NCI-H1436 (cell line): ENCODE measurements at places on chromosomes 4 and X.

DNA sequence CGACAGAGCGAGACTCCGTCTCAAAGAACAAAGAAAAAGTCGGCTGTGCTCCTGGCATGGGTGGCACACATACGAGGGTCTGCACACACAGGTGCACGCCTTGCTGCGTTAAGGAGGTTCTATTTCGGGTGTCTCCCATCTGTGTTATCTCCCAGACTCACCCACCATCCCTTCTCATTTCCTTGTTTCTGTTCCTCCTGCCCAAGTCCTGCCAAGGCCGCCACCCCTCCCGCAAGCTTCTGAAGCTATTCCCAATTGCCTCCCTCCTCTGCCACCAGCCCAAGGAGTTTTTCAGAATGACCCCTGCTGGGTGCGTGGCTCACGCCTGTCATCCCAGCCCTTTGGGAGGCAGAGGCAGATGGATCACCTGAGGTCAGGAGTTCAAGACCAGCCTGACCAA is 6.0 kb upstream of the IL3RA start:
- no peak for DNase-seq

DNA sequence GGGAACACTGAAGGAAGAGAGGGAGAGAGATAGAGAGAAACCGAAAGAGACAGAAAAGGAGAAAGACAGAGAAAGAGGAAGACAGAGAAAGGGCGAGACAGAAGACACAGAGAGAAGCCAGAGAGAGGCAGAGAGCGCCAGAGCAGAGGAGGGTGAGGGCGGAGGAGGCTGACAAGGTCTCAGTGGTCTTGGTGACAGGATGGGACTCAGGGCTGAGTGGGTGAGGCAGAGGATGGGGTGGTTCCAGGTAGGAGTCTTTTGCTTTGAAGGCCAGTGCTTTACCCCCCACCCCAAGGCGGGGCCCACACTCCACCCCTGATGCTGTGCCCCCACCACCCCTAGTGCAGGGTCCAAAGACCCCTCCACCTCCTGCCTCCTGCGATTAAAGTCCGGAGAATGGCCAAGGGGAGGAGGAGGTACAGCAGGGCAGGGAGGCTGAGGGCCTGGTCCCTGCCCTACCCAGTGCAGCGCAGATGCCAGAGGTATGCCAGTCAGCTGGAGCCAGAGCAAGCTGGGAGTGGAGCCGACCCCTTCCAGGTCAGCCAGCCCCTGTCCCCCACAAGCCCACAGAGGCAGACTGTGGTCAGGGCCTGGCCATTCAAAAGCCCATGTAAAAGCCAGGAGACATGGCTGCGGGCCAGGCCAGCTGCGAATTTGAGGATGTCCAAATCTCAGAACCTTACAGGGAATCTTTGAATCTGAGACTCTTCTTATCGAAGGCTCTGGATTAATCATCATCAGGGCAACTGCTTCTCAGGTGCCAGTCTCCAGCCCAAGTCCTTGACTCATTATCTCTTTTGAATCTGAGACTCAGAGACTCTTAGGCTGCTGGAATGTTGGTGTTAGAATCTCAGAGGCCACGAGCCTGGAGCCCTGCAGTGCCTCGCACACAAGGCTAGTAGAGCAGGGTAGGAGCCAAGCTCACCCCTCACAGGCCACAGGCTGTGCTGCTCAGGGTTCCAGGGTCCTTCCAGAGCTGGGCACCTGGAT is 758 bp downstream of the IQSEC2 start:
- DNase-seq: no peak

GRCh38 chr4:30605616-30606190 is 114.5 kb upstream of the PCDH7 start:
- no peak for DNase-seq

DNA sequence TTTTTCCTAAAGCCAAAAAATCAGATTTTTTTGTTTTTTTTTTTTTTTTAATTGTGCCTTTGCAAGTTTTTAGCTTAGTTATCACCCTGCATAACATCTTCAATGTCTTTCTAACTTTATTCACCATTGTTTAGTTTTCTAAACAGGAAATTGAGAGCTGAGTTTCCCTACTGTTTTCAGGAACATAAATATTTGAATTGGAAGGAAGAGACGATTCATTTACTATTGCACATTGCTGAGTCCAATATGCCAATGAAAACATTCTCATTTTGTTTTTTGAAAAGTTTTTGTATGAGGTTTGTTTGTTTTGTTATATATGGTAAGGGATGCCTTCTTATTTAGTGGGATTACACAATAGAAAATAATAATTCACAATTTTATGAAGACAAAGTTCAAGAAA is 148.4 kb downstream of the ANKRD50 start:
- DNase-seq: no peak

DNA sequence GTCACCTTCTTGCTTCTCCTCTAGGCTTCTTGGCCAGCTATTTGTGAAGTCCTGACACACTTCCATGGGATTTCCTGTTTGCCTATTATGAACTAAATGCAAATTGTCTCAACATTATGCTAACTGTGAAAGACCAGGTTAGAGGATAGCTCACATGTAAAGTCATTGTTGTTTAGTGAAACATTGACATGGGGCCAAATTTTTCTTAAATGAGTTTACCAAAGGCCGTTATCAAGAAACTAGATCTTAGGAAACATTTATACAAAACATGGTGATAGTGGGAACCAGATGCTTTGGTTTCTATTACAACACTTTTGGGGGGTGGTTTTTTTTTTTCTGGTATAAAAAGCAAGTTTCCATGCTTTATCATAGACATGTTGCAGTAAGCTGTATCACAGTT is 466.8 kb upstream of the FAM241A start:
- DNase-seq: no peak

DNA sequence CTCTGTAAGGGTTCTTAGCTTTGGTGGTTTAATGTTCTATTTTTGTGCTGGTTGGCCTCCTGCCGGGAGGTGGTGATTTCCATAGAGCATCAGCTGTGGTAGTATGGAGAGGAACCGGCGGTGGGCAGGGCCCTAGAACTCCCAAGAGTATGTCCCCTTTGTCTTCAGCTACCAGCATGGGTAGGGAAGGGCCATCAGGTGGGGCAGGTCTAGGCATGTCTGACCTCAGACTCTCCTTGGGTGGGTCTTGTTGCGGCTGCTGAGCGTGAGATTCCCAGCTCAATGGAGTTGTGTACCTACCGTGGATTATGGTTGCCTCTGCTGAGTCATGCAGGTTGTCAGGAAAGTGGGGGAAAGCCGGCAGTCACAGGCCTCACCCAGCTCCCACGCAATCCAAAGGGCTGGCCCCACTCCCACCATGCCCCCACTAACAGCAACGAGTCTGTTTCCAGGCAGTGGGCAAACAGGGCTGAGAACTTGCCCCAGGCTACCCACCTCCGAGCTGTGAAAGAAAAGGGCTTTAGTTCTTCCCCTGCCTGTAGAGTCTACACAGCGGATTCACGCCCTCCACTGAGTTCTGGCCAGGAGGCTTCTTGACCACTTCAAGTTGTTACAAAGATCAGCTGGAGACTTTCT is 235.9 kb downstream of the RPA4 start:
- no peak for DNase-seq

GRCh38 chr4:155745984-155746383 is 12.8 kb upstream of the GUCY1B1 start:
- DNase-seq: no peak

DNA sequence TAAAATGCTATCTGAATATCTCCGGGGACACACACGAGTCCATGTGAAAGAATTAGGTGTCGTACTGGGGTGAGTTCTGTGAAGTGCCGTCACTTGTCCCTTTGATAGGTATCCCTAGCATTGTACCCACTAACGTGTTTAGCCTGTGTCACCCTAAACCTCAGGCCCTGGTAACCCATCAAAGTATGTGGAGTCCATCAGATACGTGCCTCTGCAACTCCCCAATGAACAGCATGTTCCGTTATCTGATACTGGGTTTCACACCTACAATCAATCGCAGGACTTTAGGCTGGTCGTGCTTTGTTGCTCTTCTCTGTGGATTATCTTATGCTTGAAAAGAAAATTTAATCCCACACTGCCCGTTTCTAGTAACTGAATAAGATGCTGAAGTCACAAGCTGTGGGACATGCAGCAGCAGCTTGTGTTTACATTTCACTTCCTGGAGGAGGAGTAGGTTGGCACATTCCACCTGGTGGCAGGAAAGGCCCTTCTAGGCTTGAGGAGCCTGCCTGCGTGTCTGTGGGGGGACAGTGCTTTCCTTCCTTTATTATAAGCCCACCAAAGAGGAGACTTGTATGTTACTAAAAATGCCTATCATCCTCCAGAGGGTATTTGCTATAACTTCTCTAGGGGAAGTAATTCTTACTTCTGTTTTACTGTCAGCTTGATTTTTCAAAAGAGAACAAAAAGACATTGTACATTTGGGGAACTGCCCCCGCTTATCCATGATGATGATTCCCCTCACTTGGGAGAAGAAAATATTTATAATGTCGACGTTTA is 127.2 kb downstream of the FNIP2 start:
- DNase-seq: no peak

- DNase-seq: no peak
These were observed 87.4 kb downstream of the KIT start for GRCh38 chr4:54745031-54745770.

DNA sequence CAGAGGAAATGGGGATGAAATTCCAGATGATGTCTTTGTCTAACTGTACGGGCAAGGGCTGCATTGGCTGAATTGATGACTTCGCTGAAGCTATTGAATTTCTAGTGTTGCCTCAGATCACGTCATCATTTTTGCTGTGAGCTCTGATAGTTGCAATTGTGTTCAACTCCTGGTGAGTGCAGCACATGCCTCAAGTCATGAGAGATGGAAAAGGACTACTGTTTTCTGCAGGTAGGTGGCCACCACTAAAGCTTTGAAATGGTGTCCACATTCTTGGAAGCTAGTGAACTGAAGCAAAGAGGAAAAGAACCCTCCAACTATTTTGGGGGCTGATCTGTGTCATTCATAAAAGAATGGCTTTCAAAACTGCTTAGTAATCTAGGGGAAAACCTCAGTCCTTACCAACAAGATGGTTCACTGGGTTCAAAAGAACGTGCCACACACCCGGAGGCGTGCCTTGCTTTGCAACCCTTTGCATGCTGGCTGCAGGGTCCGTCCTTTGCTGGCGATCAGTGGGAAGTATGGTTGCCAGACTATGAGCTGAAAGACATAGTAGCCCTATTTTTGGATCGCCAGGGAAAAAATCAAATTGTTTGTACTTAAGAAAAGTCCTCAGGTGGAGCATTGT is 88.1 kb upstream of the STOX2 start:
- no peak for DNase-seq

GRCh38 chr4:157824021-157824420 is 348.8 kb downstream of the GASK1B start:
- DNase-seq: no peak

- no peak for DNase-seq
These were observed 33.4 kb upstream of the SRD5A3 start for GRCh38 chr4:55312489-55313101.

DNA sequence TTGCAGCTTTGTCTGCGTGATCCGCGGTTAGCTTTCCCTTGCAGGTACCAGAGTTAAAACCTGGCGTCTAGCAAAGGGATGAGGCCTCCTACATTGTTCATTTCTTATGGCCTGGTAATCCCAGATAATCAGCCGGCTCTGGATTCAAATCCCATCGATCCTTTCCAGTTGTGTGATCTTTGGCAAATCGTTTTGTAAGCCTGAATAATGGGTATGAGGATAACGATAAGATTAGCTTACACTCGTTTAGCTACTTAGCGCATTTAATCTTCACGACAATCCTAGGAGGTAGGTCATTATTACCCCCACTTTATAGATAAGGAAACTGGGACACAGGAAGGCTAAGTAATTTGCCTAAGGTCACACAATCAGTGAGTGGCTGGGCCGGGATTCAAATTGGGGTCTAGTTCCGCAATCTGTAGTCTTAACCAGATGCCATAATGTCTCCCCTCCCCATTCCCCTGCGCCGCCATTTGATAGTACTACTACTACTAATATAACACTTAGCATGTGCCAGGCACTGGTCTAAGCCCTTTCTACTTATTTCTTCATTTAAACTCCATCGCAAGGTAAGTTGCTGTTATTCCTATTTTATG is 1.7 kb upstream of the UBA1 start:
- no peak for DNase-seq

DNA sequence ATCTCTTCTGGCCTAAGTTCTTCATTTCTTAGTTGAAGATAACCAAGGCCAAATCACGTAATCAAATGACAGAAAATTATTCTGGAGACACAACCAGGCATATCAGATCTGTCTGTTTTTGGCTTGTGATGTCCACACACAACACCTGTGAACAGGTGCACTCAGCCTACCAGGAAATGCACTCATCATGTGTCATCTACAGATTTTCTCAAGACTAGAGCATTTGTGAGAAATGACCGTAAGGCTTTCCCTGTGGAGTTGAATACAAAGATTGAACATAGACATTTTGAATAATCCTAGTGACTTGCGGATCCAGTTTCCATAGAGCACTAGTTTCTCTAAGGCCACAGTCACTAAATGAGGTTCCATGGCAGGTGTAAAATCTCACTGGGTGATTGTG is 26.7 kb upstream of the CXCL8 start:
- DNase-seq: no peak

DNA sequence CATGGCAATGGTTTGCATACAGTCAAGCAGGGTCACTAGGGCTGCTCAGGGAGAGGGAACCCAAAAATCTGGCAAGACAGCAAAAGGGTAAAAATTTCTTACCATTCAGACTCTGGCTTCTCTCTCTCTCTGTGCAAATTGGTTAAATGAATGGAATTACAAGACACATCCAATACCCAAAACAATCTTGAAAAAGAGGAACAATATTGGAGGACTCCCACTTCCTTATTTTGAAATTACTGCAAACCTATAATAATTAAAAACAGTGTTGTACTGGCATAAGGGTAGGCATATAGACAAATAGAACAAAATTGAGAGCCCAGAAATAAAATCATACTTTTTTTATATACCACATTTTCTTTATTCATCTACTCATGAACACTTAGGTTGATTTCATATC is 24.1 kb downstream of the ETDA start:
- no peak for DNase-seq

- DNase-seq: no peak
These were observed 1925.5 kb downstream of the PCDH7 start for GRCh38 chr4:32645653-32646052.

- no peak for DNase-seq
These were observed 143.0 kb upstream of the PLAC1 start for GRCh38 chrX:134801267-134801666.

DNA sequence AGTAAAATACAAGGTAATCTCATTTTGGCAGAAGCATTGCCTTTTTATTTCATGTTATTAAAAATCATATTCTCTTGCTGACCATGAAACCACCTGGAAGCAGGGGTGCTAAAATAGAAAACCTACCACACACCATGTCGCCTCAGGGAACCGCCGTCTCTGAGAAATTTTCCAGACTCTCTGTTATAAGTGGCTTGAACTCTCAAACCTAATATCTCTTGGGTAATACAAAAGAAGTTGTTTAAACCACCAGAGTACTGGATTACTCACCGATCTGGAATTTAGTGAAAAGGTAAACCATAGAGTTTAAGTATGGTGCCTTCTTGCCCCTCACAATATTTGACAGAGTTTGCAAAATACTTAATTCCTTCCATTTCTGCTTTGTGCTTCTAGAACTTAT is 27.7 kb downstream of the ENPP6 start:
- DNase-seq: no peak

DNA sequence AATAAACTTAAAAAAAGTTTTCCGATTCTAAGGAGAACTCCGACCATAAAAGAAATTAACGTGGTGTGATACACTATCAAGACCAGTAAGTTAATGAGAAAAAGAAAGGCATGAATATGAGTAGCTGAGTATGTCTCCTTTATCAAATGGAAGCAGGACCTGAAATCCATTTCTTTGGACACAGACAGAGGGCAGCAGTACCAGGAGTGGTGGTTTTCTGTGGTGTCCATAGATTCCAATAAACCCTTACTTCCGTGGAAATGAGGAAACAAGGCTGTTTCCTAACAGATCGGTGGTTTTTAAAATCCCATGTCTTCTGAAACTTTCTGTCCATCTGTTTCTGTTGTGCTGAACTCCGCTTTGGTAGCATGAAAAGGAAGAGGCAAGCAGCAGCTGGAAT is 128.5 kb upstream of the TSPAN5 start:
- no peak for DNase-seq
